Activated T-cell treated with anti-CD3 and anti-CD28 coated beads, Interleukin-2, amount 50 U/mL, for 1 hour (primary cell): ENCODE measurements at places on chromosomes 7 and 10.

DNA sequence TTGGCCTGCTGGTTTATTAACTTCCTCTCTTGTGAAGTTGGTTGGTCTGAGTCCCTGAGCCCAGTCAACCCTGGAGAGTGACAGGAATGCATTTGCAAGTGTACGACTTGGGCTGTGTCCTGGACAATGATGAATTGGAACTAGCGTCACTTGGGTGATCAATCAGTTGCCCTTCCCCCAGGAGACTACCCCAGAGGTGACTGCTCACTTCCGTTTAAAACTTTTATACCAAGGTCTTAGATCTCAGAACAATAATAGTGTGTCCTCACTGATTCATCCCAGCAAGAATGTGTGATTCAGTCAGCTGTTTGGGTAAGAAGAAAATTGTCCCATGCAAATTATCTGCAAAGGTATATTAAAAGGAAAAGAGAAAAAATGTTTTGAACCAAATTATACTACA is 102.9 kb upstream of the ARMC3 start:
- DNase-seq, result no peak

GRCh38 chr10:104104418-104104817 is 17.6 kb upstream of the SFR1 start:
- DNase-seq, result no peak

DNA sequence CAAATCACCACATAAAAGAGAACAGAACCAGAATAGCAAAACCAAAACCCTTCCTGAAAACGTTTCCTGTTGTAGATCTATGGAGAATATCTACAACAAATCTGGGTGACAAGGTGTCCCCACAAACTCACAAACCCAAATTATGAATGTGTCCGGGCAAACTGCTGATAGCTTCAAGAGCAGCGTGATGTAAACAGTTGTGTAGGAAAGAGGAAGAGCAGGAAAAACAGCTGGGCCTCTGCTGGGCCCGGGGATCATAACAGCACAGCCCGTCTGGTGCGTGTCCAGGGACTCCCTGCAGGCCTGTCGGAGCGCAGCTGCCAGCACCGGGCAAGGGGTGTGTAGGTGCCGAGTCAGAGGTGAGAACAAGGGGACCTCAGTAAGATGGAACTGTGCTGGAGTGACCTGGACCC is 53.7 kb downstream of the KCNH2 start:
- DNase-seq, result no peak

DNA sequence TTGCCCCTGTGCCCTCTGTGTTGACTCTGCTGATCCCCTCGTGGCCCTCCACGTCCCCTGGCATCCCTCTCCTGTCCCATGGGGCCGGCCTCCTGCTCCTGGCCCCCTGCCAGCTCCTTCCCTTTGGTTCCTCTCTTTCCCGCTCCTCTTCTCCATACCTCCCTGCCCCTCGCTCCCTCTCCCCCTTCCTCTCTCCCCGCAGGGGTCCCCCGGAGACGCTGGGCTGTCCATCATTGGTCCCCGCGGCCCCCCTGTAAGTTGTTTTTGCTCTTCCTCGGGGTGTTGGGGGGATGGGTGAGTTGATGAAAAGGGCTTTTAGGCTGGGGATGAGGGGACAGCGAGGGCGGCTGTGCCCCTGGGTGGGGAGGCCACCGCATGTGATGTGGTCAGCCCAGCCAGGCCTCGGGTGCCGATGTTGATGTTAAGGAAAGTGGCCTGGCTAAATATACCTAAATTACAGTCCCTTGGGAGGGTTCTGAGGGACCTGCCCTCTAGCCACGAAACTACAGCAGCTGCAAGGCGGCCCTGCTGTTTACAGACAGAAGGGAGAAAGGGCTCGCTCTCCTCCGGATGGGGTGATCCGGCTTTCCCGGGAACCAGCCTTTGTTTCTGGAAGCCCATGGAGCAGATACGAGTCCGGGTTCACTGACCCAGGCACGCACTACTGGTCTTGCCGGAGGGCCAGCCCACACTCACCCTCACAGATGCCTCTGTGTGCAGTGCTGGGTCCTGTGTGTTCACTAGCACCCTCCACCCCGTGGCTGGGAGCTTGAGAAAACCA is 78.8 kb downstream of the COL13A1 start:
- DNase-seq, result no peak

DNA sequence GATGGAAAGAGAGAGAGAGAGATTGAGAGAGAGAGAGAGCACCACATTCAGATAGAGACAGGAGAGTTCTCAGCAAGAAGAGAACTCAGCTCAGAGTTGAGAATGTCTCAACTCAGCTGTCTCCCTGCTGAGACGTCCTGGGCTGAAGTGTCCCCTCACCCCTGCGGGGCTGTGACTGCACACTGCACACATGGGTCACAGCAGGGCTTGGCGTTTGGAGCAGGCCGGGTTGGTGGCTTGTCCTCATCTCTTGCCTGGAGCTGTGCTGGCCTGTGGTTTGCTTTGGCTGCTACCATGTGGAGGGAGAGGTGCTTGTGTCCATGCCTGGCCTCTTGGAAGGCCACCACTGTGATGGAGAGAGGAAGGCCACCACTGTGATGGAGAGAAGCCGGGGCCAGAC is 167.9 kb downstream of the RNF216 start:
- DNase-seq, result no peak

- DNase-seq, result no peak
Measured at GRCh38 chr10:63724922-63725321, 203.7 kb downstream of the REEP3 start.

- no peak for DNase-seq
Measured at GRCh38 chr10:42768581-42769152, 13.9 kb upstream of the BMS1 start.

DNA sequence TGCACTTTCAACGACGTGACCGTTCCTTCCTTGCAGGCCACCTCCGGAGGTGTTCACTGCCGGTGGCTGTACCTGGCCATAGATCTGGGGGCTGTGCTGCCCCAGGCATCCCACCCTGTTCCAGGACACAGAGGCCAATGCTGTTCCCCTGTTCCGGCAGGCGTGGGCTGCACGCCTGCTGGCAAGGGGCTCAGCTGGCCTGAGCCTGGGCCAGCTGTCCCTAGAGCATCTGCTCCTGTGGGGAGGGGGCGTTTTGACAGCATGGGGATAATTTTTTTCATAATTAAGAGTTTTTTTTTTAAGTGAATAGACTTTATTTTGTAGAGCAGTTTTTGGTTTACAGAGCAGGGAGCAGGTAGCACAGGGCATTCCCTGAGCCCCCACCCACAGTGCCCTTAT is 28.8 kb downstream of the PWWP2B start:
- DNase-seq, result no peak

- no peak for DNase-seq
Measured at GRCh38 chr10:48626986-48627731, 22.3 kb upstream of the ARHGAP22 start.

GRCh38 chr7:148991536-148991935 is 36.8 kb downstream of the PDIA4 start:
- no peak for DNase-seq

- DNase-seq, result no peak
Measured at GRCh38 chr10:112269266-112269665, 13.9 kb upstream of the TECTB start.

GRCh38 chr7:99840136-99840869 is 12.5 kb downstream of the CYP3A43 start:
- no peak for DNase-seq

DNA sequence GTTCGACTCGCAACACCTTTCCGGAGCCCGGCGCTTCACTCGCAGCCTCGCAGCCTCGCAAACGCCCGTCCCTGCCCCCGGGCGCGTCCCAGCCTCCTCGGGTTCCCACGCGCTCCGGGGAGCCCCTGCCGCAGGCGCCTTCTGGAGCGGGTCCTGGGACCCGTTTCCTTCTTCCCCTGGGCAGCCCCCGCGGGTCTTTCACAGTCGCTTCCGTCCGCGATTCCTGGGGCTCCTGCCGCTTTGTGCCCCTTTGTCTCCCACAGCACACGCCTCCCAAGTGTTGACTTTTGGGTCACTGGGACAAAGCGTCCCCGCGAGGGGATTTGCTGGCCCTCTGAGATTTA is 140.7 kb downstream of the DYNC2I1 start:
- no peak for DNase-seq

DNA sequence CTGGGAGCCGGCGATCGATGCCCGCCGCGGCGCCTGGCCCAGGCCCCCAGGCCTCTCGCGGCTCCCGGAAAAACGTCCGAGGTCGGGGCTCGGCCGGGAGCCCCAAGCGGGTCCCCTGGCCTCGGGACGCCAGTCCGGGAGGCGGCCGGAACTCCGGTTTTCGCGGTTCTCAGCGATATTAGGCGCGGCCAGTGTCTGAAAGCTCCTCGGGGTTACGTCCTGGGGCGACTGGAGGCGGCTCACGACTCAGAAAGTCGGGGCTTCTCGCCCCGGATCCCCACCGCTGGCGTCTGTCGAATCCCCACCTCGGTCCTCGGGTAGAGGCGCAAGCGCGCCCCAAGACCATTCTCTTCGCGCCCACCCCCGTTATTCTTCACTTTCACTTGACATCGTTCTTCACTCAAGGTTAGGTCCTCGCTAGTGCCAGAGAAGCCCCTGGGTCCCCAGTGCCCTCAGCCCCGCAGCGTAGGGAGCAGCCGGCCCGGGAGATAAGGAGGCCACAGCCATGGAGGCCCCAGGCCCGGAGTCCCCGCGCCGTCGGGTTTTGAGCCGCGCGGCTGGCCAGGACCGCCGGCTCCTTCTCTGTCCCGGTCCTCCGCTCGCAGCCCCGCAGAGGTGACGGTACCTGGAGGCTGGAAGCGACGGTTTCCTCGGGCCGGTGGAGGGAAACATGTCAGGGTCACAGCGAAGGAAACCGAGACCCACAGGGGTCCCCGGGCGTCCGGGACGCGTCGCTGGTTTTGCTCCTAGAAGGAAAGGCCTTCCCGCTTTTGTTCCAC is 35.2 kb upstream of the EBLN1 start:
- peak; percentile 70 for DNase-seq

GRCh38 chr10:15636446-15636845 is 83.3 kb downstream of the ITGA8 start:
- no peak for DNase-seq

DNA sequence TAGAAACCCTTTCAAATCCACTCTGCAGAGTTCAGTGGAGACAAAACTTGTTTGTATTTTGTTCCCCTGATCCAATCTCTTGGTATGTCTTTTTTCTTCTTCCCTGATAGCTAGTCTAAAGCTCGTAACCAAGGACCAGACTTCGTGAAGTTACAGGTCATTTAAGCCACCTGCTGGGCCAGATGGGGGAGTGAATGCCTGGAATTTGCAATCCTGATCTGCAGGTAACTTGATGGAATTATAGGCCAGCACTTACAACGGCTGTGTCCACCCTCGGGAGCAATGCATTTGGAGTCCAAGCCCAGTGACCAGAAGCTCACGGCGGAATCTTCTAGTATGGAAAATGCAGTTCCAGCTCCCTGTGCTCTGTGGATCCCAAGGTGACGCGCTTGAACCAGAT is 566.9 kb downstream of the TCERG1L start:
- DNase-seq, result no peak

DNA sequence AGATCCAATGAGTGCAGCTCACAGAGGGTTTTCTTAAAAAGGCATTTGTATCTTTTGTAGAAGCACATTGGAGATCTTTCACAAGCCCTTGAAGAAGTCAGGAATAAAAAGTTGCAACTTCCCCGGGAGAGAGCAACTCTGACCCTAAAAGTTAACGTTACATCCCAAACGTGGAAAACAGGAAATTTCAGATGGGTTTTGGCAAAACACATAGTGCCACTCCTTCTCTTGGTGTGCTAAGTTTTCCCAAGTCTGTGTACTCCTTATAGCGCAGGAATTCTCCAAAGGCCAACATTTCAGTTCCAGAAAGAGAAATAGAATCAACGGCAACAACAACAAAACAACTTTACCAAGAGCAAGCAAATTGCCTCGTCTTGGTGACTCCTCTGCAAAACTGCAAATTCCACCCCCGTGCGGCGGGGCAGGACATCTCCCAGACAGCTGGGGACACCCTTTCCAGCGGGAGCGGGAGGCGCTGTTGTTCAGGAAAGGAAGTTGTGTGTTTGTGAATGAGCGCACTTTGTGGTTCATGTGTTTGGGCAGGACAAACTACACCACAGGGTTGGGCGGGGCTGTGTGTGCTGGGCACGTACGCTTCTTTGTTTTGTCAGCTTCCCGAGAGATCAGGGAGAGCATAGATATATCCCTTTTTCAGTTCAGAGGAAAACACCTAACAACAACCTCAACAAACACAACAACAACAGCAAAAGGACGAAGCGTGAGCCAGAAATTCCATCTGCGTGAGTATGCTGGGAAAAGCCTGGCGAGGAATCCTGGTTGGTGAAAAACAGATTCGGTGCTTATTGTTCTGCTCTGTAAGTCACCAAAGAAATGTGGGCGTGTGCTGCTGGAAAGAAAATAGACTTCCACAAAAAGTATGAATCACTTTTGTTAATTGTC is 294.7 kb upstream of the PITRM1 start:
- no peak for DNase-seq

- no peak for DNase-seq
Measured at GRCh38 chr10:4984971-4985594, 18.6 kb downstream of the AKR1C2 start.

DNA sequence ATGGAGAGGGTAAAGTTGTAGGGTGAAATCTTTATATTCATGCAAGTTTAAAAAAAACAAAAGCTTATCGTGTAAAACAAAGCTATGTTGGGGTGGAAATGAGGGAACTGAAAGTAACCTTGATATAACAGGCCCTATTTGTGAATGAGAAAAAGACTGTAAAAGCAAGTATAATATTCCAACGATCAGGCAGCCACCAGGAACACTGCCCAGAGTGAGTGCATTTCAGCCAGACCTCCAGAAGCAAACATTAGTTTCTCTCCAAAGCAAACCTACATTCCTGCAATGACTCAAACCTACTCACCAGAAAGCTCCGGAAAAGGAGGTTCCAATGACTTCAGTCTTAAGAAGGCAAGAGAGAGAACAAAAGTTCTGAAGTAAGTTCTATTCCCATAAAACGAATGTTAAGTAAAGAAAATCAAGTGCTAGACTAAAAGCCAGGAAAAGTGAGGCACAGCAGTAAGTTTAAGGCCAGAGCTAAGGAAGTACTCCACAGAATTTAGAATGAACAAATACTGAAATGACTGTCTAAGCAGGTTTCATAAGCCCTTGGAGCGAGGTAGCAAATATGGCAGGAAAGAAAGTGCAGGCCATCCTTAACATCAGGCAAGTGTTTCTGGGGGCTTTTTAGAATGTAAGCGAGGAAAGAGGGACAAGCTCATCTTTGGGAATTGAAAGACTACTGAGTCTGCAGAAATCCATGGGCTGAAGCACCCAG is 493.1 kb downstream of the XPNPEP1 start:
- DNase-seq, result no peak

DNA sequence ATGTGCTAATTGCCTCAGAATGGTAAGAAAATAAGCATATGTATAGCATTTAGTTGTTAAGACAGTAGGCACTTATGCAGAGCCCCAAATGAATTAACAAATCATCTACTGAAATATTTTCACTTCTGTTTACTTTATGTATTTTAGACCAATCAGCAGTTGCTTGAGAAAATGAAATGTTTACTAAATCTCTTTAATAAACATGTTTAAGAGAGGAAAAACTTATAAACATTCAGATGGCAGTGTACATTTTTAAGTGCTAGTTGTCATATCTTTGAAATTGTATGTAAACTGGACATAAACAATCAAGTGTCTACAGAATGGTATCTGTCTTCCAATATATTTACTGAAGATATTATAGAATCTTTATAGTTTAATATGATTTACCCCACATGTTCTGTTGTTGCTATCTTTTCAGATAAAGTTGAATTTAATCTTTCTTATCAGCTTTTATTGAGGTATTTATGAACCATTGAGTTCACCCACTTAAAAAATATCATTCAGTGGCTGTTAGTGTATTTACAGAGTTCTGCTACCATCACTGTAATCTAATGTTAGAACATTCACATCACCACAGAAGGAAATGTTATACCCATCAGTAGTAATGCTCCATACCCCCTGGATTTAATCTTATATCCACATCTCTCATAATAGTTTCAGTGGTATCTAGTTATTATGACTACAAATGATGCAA is 264.3 kb downstream of the ADK start:
- DNase-seq, result no peak

GRCh38 chr7:76300166-76300731 is 2.2 kb upstream of the HSPB1 start:
- no peak for DNase-seq
